ENCODE measurements at places on chromosomes 3 and 15.
A peak's percentile ranks its signal among the peaks of the same experiment; 100 is the strongest.

GRCh38 chr15:90154861-90155626, 46.1 kb upstream of the SEMA4B start:
- DNase-seq: no peak

DNA sequence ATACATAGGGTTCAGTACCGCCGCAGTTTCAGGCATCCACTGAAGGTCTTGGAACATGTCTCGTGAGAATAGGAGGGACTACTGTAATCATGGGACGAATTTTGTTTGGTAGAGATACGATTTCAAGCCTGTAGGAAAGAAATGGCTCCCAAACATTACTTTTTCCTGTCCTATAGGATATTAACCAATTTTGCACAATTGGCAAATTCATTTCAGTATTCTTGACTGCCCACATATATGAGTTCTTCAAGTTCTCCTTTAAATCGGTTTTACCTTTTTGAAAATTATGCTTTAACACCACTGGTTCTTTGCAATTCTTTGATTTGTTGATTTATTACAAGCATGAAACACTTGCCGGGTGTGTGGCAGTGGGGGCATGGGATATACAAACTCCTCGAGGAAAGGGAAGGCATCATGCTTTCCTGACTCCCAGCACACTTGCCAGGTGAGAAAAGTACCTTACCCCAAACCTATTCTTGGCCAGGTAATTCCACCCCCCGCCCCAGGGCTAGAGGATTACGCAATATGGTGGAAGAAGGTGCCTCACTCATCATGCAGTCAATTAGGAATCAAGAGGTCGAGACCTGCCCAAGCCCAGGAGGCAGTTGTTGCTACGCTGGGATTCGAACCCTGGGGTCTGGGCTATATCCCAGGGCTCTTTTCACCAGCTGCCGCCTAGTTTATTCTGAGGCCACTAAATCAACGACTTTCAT, 584 bp upstream of the LARS2 start:
- DNase-seq: no peak

DNA sequence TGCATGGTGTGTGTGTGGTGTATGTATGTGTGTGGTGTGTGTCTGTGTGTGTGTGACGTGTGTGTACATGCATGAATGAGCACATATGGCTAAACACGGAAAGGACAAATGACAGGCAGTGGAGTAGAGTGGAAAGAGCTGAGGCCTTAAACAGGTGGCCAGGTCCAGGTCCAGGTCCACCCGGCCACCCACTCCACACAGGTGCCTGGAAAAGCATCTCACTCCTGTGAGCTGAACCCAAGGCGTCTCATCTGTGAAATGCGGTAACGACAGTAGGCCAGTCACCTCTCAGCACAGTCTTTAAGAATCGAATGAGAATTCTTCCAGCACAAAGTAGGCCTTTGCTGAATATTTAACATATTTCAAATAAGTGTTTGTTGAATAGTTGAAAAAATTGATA, 58.7 kb downstream of the ATP10A start:
- no peak for DNase-seq

DNA sequence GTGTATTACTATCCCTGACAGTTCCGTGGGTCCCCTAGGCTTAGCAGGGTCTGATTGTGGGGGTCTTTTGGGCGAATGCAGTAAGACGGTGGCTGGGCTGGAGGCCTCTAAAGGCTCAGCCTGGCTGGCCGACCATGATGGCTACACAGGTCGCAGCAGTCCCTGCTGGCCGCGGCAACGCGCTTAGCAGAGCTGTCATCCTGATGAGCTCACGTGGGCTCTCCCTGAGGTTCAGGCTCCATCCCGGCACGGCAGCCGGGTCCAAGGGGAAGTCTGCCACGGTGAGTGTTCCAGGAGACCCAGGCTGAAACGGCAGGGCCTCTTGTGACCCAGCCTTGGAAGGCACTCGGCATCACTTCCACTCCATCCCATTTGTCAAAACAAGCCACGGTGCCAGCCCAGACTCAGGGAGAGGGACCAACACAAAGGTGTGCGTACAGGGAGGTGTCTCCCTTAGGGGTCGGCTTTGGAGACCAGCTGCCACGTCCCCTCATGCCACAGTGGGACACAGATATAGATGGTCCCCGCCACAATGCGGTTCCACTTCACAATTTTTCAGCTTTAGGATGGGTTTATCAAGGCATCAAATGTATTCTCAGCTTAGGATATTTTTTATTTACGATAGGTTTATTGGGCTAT, 101.8 kb downstream of the XXYLT1 start:
- no peak for DNase-seq

DNA sequence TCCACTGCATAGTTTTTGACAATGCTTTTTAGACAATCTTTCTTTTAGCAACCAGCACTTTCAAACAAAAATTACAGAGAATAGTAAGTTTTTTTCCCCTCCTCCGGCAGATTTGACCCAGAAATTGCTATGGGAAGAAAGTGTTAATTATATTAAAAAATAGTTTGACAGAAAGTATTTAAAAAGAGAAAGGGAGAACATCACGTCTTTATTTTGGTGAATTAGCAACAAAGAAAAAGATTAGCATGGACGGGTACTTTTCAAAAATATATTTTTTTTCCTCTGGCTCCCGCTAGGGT, 831 bp upstream of the KAT2B start:
- no peak for DNase-seq

- DNase-seq: no peak
These were observed 9.3 kb downstream of the MSL2 start for GRCh38 chr3:136186846-136187245.

GRCh38 chr3:100437721-100438622, 36.6 kb downstream of the LNP1 start:
- DNase-seq: no peak

GRCh38 chr15:56758770-56759449, 25.6 kb upstream of the ZNF280D start:
- DNase-seq: no peak

DNA sequence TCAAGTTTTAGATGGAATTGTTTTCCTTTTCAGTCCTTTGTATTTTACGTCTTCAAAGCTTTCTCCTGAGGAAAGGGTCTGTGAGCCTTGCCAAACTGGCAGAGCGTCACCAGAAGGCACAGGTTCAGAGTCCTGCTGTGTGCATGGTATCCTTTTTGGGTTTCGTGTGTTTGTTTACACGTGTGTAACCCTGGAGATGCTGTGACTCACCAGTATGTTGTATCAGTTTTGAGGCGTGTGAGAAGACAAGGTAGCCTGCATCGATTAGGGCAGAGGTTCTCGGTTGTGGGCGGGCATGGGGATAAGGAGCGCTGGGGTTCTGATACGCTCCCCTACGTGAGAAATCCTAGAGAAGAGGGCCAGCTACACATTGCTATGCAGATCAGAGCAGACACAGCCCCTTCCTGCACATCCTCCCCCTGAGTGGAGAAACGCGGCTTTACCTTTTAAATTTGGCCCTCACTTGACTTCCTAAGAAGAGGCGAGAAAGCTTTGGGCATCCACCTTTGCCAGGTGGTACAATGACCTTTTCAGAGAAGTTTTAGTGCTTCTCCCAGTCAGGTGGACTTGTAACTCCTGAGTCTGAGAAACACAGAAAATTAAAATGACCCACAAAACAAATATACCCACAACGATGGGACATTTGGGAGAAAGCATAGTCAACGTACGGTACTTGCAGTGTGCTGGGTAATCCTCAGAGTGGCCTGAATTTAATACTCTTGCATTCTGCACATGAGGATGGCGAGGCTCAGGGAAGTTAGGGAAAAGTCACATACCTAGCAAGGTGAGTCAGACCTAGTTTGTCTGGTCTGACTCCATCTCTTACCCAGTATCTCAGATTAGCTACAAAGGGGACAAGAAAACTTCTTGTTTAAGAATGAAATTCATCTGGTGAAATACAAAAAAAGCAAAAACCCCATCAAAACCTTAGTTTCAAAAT, 38.1 kb downstream of the TRAK1 start:
- DNase-seq: no peak

GRCh38 chr15:48695088-48695826, 49.7 kb upstream of the FBN1 start:
- no peak for DNase-seq

- no peak for DNase-seq
These were observed 12.4 kb downstream of the SLC2A2 start for GRCh38 chr3:171013822-171014748.

DNA sequence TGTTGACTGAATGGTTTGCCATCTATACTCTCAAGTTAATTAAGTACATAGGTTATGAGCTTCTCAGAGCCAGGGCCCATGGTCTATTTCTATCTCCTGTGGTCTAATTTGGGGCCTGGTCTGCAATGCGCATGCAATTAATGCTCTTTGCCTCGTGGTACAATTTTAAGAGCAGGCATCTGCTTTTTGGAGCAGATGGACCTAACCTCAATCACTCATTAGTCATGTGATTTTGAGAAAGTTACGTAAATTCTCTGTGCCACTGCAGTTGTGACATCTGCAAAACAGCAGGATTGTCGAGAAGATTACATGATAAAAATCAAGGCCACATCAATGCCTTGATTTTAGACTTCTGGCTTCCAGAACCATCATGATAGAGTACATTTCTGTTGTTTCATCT, 543.7 kb upstream of the ADAMTS9 start:
- DNase-seq: no peak

GRCh38 chr15:61830536-61831330, 229.5 kb downstream of the VPS13C start:
- DNase-seq: no peak

DNA sequence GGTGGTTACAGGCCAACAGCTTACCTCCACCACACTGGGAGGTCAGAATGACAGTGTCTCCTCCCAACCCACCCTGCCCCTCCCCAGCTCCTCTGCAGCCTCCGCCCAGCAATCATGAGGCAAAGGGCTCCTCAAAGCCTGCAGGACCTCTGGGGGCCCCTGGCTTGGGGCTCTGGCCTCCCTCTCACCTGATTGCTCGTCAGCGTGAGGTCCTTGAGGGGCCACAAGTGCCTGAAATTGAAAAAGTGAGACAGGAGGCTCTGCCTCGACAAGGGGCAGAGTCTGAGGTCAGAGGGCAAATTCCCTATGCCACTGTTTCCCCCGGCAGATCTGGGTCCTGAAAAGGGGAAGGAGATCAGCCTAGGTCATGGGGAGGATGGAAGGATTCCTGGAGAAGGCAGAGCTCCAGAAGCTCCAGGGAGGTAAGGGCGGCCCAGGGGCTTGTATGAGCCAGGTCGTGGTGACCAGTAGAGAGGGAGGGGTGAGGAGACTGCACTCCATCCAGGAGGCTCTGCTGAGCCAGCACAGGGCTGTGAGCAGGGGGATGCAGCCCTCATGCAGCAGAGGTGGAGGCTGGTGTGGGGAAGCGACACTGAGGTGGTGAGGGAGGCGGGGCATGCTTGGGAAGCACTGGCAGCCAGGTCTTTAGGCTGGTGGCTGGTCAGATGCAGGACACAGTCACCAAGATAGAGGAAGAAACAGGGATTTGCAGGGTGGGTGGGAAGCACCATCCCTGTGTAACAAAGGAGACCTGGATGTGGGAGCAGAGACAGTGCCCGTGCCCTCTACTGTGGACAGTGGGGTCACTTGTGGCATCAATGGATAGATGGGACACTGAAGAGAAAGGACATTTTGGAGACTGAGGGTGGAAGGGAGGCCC, 20.1 kb downstream of the ALS2CL start:
- DNase-seq: no peak

- no peak for DNase-seq
These were observed 60.9 kb downstream of the MORC1 start for GRCh38 chr3:109057056-109057455.

GRCh38 chr3:120428924-120429323, 21.9 kb downstream of the FSTL1 start:
- no peak for DNase-seq

- peak; percentile 7 for DNase-seq
These were observed 612 bp downstream of the APPL1 start for GRCh38 chr3:57227930-57228751.

DNA sequence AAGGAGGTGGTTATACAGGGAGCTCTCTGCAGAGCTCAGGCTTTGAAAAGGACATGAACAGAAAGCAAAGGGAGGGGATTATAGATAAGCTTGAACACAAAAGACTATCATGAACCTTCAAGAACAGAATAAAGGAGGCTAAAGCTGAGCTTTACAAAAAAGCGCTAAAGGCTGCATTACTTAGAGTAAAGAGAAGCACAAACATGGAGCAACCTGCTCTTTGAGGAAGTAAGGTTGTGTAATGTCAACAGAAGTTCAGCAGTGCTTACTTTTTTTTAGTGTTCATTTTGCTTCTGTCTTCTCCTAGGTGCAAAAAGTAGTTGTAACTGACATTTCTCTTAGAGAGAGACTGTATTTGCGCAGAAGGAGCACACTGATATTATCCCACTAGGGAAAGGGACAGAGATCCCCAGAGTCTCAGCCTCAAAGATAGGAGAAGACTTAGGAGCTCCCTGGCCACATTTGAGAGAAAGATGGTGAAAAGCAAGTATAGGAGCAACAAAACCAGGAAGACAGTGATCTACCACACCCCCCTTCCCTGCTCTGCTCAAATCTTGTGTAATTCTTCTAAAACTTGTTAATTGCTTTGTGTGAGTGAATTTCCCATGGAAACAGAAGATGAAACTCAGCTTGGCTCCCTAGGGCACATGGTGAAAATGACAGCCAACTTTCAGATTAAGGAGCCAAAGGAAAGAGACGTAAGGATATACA, 54.7 kb downstream of the QTRT2 start:
- DNase-seq: no peak

- no peak for DNase-seq
These were observed 30.5 kb downstream of the LOXL1 start for GRCh38 chr15:73956743-73957135.

DNA sequence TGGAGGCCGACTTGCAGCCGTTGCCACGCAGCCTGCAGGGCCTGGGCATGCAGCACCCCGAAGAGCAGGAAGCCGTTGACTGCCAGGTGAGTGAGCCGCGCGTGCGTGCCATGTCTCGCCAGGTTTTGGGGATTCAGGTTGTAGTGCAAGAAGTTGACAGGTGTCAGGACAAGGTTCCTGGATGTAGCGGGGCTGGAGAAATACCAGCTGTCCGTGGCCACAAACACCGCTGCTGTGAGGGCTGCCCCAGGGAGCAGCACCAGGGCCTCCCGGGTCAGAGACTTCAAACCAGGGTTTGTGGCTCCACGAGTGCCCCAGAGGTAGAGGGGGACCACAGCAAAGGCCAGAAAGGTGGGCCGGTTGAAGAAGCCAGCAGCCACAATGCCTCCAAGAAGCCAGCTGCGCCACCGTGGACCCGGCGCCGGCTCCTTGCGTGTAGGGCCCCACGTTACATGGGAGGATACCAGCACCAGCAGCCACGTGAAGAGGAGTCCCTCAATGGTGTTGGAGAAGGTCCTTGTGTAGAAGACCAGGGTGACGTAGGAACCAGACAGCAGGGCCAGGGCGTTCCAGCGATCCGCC, 5.6 kb upstream of the NCBP2 start:
- no peak for DNase-seq
